Right renal cortex interstitium (tissue), 3 donors: ENCODE measurements at places on chromosomes 6 and 20.

GRCh38 chr20:51171141-51171540, 148.2 kb upstream of the KCNG1 start:
- DNase-seq, result no peak

DNA sequence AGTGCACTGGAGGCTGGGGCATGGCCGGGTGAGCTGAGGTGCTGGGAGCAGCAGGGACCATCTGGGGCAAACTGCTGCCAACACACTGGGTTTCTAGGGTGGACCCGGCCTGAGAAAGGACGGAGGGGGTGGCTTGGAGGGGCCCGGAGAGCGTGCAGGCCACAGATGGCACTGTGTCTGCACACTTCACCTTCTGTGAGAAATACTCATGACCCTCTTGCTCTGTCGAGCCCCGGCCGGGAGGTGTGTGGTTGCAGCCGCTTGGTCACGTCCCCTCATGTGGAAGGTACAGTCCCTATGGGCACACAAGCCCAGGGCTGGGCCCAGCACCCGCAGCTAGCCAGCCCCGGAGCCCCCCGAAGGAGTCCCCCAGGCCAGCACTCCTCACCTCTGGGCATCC, 59.7 kb downstream of the RBM38 start:
- DNase-seq, result no peak

GRCh38 chr20:53124803-53125202, 152.6 kb downstream of the TSHZ2 start:
- no peak for DNase-seq

GRCh38 chr20:48711696-48712464, 115.9 kb downstream of the PREX1 start:
- no peak for DNase-seq

- DNase-seq, result no peak
Observed at GRCh38 chr6:109865968-109866367, 112.1 kb upstream of the GPR6 start.

DNA sequence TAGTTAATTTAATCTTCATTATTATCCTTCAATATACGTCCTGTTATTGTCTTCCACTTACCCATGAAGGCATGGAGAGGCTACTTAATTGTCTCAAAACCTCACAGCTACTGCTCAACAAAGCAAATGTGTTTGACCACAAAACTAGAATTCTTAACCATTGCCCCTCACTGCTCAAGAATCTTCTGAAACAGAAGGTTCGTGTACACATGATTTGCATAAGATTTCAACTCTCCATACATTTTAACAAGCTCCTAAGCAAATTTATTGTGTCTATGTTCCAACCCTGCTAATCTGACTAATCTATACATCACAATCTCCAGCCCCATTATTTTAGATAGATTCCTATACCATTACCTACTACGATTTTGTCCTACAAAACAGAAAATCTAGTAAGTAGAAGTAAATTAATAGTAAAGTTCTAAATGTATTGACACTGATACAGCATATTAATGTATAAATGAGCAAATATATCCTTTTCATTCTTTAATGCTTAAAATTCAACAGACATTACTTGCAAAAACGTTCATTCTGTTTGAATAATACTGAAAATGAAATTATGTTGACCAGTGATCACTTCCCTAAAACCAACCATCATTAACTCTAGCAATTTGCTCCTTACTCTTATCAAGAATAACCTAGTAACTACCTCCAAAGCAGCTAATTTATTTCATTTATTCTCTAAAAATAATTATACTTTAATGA, 89.7 kb upstream of the RNF217 start:
- DNase-seq, result no peak

DNA sequence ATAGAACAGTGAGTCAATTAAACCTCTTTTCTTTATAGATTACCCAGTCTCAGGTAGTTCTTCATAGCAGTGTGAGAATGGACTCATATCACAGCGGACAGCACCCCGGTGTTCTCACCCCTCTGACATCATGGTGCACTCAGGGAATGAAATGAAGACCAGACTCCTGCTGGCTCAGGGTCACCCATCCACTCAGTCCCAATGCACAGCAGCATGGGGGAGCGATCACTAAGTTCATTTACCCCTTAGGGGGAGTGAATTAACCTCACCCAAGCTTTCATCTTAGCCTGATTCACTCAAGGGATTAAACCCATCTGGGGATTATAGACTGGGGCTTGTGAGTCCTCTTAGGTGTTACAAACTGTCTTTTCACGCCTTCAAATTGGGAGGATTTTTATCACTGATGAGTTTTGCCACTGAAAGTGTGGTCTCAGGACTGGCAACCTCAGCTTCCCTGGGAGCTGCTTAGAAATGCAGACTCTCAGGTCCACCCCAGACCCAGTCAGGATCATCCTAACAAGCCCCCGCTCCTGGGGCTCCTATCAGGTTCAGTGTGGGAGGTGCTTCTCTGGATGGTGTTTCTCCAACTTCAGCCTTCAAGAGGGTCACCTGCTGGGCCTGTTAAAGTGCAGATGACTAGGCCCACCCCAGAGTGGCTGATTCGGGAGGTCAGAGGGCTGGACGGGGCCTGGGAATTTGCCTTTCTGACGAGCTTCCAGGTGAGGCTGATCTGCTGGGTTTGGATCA, 44.3 kb upstream of the FRMD1 start:
- DNase-seq, result no peak

- no peak for DNase-seq
Observed at GRCh38 chr6:139370283-139370998, 4.0 kb downstream of the CITED2 start.

DNA sequence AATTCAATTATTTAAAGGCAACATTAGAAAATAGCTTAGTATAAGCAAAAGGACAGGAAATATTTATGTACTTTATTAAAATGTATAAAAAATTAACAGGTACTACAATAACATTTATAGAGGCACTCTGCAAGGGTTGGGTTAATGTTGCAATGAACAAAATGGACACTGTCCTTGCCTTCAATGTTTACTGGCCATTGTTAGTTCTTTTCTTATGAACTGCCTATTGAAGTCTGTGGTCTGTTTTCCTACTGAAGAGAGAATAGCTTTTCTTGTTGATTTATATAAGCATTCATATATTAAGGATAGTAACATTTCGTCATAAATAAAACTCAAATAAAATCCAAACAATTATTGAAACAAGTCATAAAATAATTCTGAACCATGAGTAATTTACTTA, 135.3 kb upstream of the BEND6 start:
- DNase-seq, result no peak

GRCh38 chr6:56156643-56157042, 90.7 kb downstream of the COL21A1 start:
- no peak for DNase-seq

DNA sequence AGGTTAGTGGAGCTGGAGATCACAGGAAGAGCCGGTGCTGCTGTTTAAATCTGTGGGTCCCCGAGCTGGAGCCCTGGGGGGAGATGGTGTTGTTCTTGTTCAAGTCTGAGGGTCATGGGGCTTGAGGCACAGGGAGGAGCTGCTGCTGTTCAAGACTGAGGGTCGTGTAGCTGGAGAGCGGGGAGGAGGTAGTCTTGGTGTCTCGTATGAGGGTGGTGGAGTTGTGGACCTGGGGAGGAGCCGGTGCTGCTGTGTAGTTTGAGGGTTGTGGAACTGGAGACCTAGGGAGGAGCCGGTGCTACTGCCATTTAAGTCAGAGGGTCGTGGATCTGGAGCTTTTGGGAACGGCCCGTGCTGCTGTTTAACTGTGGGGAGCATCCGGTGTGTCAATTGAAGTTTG, 112.2 kb upstream of the SULF2 start:
- no peak for DNase-seq

DNA sequence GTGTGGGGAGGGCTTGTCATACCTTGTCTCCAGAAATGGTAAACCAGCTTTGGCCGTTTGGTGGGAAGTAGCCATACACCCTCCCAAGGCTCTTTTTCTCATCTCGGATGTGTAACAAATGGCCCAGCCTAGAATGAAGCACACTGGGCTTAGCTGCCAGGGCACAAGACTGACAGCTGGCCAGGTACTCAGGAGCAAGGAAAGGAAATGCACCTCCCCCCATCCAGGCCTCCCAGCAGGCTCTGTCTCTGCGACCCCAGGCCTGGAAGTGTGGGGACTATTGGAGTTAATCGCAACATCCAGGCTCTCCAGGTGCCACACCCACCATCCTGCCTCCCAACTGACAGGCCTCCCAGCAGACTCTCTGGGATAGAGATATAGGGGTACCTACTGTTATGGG, 43.0 kb downstream of the MRS2 start:
- DNase-seq, result no peak

DNA sequence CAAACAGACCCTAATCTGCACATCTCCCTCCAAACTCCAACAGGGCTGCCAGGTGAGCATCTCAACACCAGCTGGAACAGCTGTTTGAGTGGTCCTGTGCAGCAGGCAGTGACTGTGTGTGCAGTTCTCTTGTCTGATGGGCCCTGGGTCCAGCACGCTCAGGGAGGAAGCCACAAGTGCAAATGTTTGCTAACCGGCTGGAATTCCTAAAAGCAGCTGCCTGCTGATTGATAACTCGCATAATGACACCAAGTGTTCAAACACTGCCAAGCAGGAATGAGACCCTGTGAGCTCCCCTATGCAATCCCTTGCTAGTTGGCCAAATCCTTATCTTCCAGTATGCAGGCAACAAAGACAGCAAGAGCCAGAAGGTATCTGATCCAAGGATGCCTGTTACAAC, 650.6 kb downstream of the CBLN4 start:
- DNase-seq, result no peak

DNA sequence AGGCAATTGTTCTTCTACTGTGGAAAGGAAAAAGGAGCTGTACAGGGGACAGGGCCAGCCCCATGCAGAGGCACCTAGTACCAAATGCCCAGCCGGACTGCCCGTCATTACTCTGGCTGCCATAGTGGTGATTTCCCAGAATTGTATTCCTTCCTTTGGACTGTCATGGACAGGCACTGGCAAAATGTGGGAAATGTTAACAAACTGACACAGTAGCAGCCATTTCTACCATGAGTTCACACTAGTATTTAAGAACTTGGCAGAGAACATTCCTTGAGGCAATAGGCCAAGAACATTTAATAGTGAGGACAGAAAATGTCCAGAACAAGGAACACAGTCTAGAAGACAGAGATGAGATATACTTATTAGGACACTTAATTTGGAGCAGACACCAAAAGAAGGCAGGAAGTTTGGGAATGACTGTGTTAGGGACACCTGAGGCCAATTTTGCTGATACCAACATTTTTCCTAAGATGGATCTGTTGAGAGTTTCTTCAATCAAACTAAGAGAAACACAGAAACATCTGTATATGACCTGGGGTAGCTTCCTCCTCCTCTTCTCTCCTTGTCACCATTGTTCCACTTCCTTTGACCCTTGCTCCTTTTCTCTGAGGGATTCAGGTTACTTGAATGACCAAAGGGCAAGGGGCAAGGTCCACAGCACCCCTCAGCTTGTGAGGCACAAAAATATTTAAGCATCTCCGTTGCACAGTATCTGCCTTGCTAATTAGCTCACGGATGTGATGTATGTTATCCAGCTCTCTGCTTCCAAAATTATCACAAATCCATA, 14.9 kb downstream of the ADTRP start:
- no peak for DNase-seq

DNA sequence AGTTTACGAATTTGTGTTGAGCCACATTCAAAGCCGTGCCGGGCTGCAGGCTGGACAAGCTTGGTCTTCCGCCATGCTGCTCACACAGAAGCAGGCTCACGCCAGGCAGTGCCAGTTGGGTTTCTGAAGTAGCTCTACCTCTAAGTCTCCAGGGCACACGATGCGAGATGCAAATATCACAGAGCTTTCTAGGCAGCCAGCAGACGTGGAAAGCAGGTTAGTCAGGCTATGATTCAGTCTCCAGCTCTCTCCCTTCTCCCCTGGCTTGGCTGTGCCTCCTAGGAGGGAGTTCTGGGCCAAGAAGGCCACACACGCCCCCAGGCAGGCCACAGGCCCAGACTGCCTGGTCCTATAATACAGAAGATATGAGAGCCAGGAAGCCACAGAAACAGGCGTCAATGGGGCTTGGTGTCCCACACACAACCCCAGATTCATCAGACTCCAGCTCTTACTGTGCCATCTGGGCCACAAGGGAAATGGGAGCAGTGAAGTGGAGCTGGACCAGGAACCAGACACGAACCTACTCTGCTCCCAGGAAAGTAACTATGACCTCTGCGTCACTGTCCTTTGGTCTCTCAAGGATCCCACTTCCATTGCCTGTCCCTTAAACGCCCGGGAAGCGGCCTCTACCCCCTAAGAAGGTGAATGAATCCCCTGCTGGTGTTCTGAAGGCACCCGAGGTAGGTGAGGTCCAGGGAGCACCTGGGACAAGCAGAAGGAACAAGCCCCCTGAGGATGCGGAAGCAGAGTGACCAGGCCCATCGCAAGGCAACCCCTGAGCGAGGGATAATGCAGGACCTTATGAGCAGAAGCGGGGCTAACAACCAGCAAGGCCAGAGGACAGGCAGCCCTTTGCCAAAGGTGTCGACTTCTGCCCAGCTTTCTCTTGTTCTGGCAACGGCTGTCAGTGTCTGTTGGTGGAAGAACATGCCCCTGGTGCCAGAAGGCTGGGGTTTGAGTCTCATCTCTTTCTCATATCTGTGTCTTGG, 61.2 kb downstream of the GFOD1 start:
- no peak for DNase-seq

DNA sequence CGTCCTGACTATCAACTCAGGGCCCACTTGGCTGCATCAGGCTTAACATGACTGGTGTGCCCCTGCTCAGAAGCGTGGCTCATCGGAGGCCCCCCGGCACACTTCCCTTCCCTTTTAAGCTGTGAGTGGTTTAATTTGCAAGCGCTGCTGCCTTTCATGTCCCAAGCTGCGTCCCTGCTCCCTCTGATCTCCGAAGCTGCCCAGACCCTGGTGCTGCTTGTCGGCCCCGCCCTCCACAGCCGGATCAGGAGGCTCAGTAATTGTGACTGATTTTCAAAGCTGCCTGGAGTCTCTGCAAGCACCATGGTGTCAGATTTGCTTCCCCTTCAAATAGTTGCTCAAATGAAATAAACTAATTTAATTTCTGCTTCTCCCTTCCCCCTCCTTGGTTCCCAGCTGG, 71.1 kb downstream of the CDH22 start:
- DNase-seq, result no peak

DNA sequence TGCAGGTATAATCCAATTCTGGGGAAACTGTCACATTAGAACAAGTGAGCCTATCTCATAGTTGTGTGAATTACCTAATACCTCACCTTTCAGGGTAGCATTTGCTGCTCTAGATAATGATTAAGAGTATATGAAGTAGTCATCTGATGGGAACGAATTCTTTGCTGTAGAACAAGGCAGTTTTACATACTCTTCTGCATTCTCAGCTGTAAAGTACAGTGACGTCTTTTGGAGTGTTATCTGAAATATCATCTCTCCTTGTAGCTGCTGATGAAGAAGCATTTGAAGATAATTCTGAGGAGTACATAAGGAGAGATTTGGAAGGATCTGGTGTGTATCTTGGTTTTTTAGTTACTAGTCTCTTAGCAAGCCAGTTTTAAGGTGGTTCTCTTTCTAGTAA, 28.4 kb downstream of the CSE1L start:
- no peak for DNase-seq
